ENCODE measurements at places on chromosomes 1 and 21.

GRCh38 chr1:243438815-243439214, 183.0 kb downstream of the SDCCAG8 start:
- no peak for DNase-seq

DNA sequence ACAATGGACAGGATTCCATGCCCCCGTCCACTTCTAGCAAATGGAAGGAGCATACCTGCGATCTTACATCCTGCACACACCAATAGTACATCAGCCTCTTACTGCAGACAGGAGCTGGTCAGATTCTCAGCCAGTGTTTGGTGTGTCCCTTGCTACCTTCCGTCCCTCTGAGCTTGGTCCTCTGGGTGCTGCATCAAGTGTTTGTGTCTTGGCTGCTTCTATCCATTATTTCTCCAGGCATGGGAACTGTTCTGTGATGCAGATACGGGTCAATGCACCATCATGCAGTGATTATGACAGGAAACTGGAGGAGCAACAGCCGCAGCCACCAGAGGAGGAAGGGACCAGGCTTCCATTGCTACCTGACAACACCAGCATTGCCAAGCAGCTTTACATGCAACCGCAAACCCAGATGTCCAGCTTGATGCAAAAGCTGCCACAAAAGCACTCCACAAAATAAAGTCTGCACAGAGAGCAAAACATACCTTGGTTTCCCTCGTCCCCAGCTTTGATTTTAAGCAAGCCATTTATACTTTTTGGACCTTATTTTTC, 21.9 kb upstream of the OVAAL start:
- no peak for DNase-seq

DNA sequence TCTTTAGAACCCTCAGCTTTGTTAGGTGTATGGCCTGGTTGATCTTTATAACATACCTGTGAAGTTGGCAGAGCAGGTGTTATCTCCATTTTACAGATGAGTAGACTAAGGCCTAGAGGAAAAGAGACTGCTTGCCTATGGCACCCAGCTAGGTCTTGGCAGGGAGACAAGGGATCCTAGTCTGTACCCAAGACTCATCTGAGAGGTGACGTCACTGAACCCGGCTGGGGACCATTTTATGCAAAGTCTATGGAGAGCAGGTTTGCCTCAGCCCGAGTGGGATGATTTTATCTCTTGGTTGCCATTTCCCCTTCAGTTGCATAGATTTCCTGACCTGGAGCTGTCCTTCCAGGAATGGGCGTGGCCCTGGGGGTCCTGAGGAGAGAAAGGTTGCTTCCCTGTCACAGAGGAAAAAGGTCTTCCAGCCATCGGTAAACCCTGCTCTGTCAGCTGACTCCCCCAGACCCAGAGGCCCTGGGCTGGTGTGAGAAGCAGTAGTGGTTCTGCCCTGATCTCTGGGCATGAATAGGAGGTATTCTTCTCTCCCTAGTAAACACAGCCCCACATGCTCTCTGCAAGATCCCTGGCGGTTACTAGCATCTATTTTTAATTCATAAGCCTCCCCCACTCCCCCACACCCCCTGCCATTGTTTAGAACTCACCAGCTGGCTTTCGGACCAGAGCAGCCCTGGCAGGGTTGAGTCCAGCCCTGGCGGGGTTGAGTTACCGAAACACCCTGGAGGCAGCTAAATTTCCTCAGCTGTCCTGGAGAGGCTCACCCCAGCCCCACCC, 19.6 kb downstream of the TMCC2 start:
- DNase-seq = no peak

DNA sequence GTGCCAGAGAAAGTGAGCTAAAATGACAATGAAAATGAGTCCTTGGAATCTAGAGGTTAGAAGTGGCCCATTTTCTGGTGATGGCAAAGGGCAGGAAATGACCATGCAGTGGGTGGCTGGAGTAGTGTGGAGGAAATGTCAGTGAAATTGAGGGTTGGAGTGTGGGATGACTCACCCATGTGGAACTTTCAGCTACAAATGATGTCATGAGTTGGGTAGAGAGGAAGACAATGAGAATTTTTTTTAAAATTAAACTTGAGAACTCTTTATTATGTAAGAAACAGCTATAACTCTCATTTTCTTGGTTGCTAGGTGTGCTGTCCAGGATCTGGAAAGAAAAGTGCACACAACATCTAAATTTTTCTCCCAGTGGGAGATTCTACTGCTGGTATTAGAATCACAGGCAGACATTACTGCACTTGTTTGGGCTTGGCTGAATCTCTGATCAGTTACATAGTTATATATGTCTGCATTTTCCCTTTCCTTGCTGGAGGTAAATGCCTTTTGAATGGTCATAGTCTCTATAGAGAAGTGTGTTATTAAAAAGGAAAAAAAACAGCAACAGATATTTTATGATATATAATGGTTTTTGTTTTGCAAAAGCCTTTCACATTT, 56.8 kb upstream of the GNG12 start:
- no peak for DNase-seq

DNA sequence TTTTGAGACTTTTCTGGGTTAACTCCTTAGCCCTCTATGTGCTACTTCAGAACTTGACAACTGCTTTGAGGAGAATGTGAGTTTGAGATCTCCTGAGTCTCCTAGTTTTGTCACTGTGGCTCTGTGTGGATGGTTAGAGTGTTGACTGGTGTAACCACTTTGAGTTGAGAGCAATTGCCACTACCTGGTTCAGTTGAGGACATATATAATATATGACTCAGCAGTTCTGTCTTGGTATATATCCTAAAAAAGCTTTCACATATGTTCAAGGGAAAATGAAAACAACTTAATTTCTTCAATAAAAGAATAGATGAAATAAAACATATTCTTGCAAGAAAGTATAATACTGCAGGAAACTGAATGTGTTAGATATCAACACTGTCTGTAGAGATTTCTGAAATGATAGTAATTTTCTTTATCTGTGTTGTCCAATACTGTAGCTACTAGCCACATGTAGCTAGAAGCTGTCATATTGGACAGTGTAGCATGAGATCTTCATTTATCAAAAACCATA, 96.7 kb upstream of the QSOX1 start:
- no peak for DNase-seq

DNA sequence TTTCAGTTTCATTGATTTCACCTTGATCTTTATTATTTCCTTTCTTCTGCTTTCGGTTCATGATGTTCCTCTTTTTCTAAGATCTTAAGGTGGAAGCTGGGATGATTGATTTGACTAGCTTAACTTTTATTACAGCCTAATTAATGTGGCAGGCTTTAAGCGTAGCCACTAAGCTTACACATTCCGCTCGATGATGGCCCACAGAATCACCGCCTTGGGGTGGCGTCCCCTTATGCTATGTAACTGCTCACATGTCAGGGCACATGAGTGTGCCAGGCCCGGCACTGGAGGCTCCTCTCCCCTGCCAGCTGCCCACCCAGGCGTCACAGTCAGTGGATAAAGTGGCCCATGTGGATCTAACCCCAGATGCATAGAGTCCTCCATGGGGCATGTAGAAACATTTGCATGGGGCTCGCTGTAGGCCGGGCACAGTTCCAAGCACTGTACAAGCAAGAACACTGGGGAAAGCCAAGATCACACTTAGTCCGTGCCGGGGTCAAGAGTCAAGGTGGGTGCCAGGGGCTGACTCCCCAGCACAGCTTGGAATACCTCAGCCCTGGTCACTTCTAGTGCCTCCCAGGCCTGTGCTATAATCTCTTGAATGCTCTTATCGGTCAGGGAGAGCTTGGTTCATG, 41.7 kb downstream of the PKNOX1 start:
- DNase-seq = no peak

GRCh38 chr21:42155045-42155855, 63.7 kb upstream of the ABCG1 start:
- DNase-seq = peak; percentile 15

DNA sequence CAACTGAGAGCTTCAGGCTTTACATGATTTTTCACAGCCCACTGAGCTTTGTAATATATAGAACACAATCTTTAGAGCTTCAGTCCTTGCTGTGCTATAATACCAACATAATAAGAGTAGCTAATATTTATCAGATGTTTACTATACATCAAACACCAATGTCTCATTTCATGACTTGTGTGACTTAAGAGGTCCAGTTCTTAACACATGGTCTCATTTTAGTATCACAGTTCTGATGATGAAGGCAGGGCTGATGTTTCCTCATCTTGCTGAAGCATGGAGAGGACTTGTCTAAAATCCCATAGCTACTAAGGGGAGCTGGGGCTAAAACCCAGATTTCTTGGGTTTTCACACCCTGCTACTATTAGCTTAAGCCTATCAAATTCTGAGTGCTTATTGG, 5.5 kb downstream of the MTR start:
- DNase-seq = no peak

DNA sequence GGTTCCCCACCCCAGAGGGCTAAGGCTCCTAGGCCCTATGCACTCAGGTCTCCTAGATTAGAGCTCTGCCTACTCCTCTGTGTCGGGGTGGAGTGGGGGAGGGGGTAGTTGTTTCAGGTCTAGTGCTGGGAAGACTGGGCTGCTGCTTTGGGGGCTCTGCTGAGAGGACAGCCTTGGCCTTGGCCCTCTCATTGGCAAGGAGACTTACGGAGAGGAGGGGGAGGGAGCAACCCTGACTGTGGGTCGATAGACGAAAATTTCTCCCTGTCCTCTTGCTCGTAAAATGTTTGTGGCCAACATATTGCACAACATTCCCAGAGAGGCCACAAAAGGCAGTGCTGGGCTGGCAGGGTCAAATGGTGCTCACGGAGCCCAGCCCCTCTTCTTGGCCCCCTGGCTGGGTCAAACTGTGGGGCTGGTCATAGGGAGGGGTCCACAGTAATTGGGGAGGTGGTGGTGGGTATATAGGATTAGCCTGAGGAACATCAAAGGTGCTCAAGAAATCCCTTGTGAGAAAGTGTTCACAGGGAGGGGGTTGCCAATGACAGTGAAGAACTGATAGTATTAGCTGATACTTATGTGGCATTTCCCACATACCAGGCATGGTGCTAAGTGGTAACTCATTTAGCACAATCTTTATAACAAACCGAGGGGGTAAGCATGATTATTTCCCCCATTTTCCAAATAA, 8.5 kb upstream of the DMBX1 start:
- no peak for DNase-seq

GRCh38 chr1:59696421-59697115, 118.2 kb upstream of the HOOK1 start:
- no peak for DNase-seq

- DNase-seq = no peak
Measured at GRCh38 chr1:162706606-162707005, 74.3 kb downstream of the DDR2 start.

- no peak for DNase-seq
Measured at GRCh38 chr1:67997746-67998145, 52.7 kb downstream of the DIRAS3 start.

GRCh38 chr1:213719462-213719861, 268.3 kb upstream of the PROX1 start:
- no peak for DNase-seq

GRCh38 chr1:40699787-40700186, 8.3 kb downstream of the NFYC start:
- DNase-seq = no peak

GRCh38 chr1:156591432-156592157, at the start of gene NAXE:
Gene NAXE (plus strand): TSS chr1:156591776. CDS start chr1:156591805, 29 bp downstream.
- peak; percentile 84 for DNase-seq

- DNase-seq = peak; percentile 83
Measured at GRCh38 chr1:156445789-156446263, 54.7 kb downstream of the MEF2D start.

DNA sequence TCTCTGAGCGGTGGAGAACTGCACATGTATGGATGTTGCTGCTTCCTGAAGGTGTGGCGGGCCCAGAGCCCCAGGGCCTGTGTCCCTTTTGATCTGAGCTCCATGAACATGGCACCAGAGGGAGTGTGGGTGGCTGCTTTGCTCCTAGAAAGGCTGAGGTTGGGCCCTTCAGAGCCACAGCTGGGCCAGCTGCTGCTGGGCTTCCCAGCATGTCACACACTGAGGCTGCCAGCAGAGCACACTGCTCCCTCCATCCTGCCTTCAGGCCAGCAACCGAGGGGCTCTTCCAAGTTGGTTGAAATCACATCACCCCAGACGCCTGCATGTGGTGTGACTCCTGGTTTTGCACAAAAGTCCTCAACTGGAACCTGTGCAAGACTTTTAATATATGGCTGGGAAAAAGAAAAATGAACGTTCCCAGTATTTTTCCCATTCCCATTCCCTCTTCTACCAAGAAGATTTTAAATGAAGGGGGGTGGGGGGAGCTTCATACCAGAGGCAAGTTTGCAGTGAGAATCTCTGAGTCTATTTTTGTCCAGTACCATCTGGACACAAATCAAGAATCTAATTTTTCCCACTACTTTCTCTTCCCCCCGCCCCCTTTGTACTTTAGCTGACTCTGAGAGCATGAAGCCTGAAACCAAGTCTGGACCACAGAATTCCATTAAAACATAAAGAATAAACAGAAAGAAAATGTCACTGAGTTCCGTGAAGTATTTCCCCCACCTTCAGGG, 26.2 kb upstream of the NGF start:
- no peak for DNase-seq

DNA sequence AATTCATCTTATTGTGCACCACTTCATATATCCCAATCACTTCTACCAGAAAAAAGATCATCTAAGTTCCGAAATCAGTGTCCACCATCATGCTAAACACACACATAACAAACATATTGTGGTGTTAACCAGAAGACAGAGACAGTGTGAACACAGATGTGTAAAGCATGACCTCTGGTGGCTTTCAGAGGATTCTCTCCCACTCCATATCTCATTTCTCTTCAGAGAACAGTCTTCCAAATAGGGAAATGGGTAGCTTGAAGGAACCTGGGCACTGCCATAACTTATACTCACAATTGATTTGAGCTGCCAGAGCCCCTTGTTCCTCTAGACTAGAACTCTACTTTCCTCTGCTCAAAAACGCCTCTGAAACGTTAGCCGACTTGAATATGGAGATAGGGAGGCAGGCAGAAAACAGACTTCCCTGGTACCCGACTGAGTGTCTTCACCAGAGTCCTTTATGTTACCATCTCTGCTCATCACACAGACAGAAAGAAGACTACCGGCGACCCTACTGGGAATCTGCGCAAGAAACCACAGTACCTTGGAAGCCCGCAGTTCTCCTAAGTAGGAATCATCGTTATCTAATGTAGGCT, 1.8 kb upstream of the ELAPOR1 start:
- DNase-seq = no peak

- no peak for DNase-seq
Measured at GRCh38 chr1:180249725-180250498, 19.8 kb downstream of the LHX4 start.

GRCh38 chr1:235075777-235076308, 52.8 kb downstream of the TOMM20 start:
- no peak for DNase-seq

DNA sequence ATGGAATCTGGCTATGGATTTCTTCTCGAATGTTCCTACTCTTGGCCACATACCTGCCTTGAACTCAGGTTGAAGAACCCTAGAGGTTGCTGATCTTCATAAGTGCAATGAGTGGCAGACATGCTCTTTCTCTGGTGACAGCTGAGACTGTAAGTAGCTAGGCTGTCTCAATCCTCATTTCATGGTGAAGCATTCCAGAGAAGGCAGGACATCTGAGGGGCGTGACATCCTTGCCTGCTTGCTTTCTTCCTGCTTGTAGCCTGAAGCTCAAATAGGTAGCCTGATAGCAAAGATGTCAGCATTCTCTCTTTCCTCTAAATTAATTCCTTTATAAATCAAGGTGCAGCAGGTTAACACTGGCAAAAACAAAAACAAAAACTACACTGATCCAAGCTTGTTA, 114.6 kb upstream of the MAGI3 start:
- DNase-seq = no peak

- no peak for DNase-seq
Measured at GRCh38 chr1:38141483-38141882, 94.9 kb upstream of the POU3F1 start.

- no peak for DNase-seq
Measured at GRCh38 chr1:96722958-96723357, 1.4 kb downstream of the PTBP2 start.
